ENCODE measurements at places on chromosomes 2 and 18.
A peak's percentile ranks its signal among the peaks of the same experiment; 100 is the strongest.

DNA sequence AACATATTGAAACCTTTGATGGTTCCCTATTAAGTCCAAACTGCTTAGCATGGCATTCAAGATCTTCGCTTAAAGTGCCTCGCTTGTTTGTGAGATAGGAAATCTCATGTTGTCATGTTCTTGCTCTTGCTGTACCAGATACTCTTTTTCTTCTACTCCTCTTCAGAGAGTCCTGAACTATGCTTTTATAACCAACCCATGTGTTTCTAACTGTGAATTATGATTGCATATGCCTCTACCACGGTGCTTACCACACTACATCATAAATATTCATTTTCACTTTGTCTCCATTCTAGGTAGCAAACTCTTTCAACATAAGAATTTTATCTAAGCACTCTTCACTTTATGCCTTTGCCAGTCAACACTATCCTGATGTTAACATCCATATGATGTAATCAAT is 23.6 kb downstream of the STAT4 start:
- no peak for DNase-seq

DNA sequence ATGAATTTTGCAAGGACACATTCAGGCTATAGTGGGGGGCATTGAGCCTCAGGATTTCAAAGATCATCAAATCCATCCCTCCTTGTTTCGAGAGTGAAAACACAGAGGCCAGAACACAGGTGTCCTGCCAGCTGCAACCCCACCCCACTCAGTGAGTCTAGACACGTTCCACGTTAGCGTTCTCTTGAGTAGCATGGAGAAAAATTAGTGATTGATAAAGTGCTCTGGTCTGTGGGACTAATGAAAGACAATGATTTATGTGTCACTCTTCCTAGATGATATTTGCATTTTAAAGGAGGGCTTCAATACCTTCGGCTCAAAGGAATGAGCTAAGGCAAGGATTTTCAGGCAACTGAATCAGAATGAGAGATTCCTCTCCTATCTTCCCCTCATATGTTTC is 43.8 kb downstream of the SLC4A3 start:
- DNase-seq = no peak

DNA sequence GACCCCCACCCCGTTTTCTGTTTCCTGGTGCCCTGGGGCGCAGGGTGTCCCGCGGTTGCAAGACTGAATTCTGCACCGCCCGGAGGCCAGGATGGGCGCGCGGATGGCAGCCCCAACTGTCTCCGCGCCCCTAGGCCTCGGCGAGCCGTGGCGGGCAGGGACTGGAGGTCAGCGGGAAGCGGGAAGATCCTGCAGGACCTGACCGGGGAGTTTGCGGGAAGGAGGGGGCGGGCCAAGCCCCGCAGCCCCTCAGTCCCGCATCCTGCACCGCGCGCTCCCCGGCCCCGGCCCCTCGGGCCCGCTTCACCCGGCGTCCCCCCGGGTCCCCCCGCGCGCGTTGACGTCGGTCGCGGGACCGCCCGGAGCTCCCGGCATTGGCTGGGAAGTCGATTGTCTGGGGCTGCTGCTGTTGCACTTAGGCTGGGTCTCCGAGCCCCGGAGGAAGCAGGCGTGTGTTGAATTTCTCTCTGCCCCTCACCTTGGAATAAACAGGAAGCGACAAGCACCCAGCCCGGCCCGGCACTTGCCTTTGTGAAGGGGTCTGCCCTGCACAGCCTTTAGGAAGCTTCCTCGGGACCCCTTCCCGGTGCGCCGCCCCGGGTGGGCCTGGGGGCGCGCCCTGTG is at the start of gene LDLRAD4:
Gene LDLRAD4, plus strand, starts transcription at position 393 of the 624 bp plus-strand sequence.
- peak; percentile 84 for DNase-seq

DNA sequence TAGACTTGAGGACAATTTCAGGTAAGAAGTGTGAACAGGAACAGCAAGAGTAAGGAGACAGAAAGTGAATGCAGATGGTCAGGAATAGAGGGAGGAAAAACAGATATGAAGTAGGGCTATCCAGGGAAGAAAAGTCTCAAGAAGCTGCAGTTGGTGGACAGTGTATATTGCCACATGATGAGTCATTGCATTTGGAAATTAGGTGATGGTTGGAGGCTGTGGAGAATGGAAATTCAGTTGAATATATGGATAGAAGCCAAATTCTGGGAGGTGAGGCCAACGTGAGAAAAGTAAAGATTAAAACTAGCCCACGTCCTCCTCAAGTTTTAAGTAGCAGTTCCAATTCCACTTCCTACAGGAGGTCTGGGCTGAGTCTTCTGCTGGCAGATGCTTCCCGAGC is 158.4 kb downstream of the UBE2E3 start:
- no peak for DNase-seq

- DNase-seq = no peak
These were observed 55.8 kb downstream of the SLC8A1 start for GRCh38 chr2:40396124-40396523.

DNA sequence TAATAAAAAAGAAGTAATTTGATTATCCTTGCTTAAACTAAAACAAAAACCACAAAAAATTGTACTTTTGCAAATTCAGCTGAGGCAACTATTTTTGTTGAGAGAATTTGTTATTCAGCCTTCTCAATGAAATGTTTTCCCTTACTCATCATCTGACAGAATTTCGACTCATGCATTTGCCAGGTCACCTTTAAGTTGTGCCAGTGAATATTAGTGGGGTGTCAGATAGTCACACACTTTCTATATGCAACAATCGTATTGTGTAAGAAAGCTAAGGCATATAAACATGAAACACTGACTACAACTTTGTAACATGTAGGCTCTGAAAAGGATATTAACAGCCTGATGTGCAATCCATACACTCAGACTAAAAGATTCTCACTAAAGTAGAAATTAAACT is 1653.1 kb upstream of the SLC39A10 start:
- no peak for DNase-seq

Measured in HuH-7.5 (cell line).